ENCODE measurements at places on chromosomes 12 and 14.
A peak's percentile ranks its signal among the peaks of the same experiment; 100 is the strongest.

DNA sequence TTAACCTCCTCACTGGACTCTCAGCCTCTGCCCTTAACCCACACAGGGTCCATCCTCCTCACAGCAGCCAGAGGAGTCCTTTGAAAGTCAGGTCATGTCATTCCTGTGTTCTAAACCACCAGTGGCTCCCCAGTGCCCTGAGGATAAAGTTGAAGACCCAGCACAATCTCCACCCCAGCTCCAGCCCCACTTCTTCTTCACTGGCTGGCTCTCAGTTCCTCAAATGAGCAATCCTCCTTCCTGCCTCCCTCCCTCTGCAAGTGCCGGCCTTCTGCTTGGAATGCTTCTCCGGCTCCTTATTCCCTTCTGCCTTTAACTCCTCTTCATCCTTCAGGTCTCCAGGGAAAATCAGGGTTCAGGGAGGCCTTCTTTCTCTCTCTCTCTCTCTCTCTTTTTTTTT lies 32.0 kb upstream of the SPPL3 start:
- no peak for DNase-seq

GRCh38 chr12:123388177-123388950 lies 4.4 kb downstream of the KMT5A start:
- DNase-seq: peak; percentile 69

GRCh38 chr12:81617915-81618314 lies 141.2 kb downstream of the PPFIA2 start:
- DNase-seq: no peak

GRCh38 chr14:65637780-65638179 lies 225.2 kb downstream of the FUT8 start:
- peak; percentile 10 for DNase-seq

DNA sequence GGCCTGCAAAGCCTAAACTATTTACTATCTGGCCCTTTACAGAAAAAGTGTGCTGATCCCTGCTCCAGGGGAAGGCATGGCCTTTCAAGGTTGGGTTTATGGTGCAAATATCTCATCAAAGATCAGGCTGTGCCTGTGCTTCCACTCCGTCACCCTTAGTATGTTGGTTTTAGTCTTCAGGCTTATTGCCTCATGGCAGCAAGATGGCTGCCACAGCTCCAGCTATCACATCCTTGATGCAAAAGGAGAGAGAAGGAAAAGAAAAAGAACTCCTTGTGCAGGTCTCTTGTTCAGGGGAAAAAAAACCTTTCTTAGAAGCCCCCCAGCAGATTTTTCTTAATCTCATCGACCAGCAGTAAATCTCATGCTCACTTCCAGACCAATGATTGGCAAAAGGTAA lies 9.1 kb upstream of the HRK start:
- no peak for DNase-seq

- DNase-seq: no peak
Measured at GRCh38 chr12:106498056-106498455, 84.7 kb upstream of the RFX4 start.

DNA sequence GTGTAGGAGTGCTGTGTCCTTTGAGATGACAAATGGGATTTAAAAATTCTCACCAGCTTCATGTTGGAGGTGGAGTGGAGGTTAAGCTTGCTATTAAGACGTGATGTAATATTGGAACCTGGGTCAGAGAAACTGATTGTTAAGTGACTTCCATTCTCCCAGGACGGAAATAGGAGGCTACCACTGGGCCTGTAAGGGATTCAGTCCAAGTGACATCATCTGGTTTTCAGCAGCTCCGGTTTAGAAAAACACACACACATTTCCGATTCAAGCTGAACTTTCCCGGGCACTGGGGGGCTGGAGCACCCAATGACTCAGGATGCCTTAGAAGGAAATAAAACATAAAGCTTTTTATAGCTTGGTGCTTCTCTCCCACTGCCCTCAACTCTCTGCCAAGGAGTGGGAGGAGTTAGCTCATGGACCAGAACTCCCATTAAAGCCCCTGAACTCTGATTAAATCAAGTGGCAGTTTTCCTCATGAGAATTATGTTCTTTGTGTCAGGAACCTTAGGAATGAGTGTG lies 12.4 kb downstream of the CALM1 start:
- DNase-seq: peak; percentile 97

DNA sequence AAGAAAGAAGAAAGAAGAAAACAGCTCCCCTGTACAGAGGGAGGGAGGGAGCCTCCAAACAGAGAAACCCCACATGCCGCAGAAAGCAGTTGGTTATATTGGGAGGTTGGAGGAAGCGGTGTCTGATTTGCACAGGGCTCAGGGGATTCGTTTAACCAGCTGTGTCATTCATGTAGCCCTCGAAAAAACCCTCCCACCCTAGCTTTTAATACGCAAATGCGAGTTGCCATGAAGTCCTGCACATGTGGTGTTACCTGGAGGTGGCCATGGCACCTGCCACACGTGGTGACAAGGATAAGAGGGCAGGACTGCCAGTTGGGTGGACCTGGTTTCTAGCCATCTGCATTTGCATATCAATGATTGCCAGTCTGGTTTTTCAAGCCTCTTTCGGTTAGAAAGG lies 40.9 kb downstream of the TMEM30B start:
- DNase-seq: no peak

DNA sequence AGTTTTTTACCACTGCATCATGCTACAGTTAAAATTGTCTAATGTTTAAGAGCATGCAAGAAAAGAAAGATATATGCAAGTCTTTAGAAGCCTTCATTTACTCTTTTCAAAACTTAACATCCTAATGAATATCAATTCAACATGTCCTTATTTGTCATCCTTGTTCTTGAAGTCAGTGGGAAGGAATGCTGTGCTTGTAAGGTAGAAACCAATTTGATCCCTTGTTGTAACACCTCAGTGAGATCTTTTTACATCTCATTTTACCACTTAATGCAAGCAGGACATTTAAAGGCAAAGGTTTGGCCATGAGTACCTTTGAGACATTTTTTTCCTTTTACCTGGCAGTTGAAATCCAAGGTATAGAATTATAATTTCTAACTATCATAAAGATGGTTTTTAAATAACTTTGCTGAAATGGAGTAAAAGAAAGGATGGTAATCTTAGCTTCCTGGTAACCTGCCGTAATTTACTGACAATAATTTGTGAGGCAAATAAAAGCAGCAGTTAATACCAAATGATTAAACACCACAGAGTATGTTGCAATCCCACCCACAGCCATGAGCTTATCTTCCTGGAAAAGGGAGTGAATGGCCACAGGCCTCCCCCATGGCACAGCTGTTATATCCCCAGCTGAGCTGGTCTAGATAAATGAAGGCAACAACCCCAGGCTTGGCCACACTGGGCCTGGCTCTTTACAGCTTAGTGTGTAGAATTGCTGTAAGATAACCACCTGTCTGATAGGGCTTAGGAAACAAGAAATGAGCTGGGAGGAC lies 33.2 kb upstream of the STRN3 start:
- DNase-seq: peak; percentile 71

GRCh38 chr14:72598306-72598705 lies 295.6 kb downstream of the DPF3 start:
- DNase-seq: no peak

- DNase-seq: no peak
Measured at GRCh38 chr14:30748343-30748742, 126.0 kb upstream of the COCH start.

DNA sequence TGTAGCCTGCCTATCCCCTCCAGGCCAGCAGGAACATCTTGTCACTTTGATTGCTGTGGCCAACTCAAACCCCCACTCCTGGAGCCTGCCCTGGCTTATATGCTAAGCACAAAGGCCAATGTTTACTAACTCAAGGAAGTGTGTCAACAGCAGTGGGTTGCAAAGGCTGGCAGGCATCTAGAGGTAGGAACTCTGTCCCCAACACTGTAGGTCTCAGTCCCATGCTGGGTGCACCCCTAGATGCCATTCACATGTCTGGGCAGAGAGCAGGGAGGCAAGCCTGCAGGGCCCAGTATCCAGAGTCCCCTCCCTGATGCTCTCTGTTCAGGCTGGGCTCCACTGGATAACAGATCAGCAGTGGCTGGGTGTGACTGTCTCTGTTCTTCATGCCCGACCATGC lies 1.6 kb upstream of the HPD start:
- DNase-seq: no peak

GRCh38 chr12:90102957-90103652 lies 394.5 kb upstream of the ATP2B1 start:
- peak; percentile 26 for DNase-seq

DNA sequence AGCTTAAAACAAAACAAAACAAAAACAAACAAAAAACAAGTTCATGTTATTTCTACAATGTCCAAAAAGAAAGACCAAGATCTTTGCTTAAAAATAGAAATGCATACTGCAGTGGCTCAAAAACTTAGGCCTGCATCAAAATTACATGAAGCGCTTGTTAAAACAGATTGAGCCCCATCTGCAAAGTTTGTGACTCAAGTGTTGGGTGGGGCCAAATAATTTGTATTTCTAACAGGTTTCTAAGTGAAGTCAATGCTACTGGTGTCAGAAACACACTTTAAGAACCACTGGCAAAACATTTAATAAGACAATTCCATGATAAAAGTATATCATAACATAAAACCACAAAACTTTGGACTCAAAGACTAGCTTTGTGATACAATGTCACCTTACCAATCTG lies 105.6 kb downstream of the PAWR start:
- no peak for DNase-seq

DNA sequence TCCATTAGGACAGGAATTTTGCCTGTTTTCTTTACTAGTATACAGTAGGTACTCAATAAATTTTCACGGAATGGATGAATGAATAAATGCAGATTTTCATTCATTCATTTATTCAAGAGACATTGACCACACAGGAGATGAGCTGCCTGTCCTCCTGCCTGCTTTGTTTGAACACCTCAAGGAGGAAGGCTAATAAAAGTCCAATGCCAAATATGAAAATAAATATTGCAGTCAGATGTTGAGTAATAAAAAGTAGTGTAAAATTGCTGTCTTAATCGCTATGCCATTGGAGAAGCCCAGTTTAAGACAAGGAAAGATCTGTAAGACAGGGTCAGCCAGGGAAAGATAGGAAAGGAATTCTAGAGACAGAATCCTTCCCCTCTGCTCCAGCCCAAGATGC lies 47.4 kb downstream of the DYRK2 start:
- DNase-seq: no peak

- DNase-seq: peak; percentile 78
Measured at GRCh38 chr12:51320695-51321320, 3.2 kb downstream of the BIN2 start.

- no peak for DNase-seq
Measured at GRCh38 chr12:127771546-127771945, 495.4 kb upstream of the TMEM132C start.

- DNase-seq: no peak
Measured at GRCh38 chr12:63319386-63319785, 168.4 kb upstream of the AVPR1A start.

GRCh38 chr14:98952593-98953350 lies 319.2 kb downstream of the BCL11B start:
- DNase-seq: peak; percentile 92

DNA sequence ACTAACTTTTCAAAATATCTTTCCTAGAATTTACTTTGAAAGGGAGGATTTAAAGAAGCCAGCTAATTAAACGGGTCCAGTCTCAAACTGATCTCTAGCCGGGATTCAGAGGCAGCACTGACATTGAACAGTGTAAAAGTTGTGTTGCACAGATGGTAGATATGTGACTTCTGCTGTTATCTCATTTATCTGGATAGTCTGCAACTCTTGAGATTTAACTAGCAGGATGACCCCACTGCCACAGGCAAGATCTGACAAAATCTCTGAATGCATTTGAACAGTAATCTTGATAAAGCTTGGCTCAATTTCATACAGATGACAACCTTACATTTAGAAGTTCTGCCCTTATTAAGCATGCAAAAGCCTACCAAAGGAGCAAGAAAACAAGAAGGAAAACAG lies 138.0 kb upstream of the CPNE8 start:
- DNase-seq: no peak

DNA sequence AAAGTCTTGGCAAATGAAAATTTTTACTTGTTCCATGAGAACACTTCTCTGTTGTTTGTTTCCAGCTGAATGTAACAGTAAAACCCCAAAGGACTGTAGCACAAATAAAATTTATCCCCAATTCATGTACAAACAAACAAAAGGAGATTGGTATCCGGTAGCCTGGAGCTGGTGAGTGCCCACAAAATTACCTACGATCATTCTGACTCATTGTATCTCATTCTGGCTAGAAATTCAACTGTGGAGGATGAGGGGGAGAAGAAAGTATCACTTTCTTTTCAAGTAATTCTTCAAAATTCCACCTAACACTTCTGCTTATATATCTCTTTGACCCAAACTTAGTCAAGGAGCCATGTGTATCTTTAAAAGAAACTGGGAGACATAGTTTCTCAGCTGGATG lies 268.5 kb downstream of the ALG10B start:
- no peak for DNase-seq

- DNase-seq: no peak
Measured at GRCh38 chr12:103586791-103587370, at the start of gene STAB2. Gene STAB2, plus strand, starts transcription at chr12:103587273. Its CDS starts 204 bp downstream, at chr12:103587477.

DNA sequence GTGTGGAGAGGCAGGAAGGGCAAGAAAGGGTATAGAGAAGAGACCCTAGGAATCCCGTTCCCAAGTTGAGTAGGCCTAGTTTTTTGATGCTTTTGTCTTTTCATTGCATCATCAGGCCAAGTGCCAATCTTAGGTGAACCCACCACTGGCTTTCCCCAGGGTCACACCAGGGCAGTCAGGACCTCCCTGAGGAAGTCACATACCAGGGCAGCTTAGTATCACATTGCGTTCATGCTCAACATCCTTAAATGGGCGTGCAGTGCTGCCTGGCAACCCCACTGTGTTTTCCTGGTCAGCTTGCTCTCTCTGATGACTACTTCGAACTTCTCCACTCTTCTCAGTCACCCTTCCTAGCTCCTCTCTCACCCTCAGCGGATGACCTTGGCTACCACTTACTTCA lies 9.0 kb downstream of the ASIC1 start:
- peak; percentile 88 for DNase-seq

DNA sequence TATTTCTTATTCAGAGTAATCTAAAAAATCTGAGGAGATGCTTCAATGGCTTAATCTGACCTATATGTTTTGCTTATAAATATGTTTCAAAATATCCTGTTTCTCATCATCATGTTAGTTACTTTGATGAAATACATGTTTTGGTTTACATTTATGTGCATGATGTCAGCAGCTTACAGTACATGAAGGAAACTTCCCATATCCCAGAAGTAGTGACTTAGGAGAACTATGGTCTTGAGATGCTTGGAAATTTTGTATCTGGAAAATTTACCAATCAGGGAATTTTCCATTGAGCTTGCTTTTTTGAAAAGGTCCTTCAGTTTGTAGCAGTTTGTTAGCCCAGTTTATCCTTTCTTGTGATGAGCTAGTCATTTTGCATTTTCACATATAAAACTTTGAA lies 73.3 kb downstream of the RASSF8 start:
- DNase-seq: no peak

- DNase-seq: no peak
Measured at GRCh38 chr12:1560704-1561103, 33.7 kb downstream of the FBXL14 start.

GRCh38 chr12:42696406-42697149 lies 107.0 kb upstream of the PRICKLE1 start:
- DNase-seq: peak; percentile 44

DNA sequence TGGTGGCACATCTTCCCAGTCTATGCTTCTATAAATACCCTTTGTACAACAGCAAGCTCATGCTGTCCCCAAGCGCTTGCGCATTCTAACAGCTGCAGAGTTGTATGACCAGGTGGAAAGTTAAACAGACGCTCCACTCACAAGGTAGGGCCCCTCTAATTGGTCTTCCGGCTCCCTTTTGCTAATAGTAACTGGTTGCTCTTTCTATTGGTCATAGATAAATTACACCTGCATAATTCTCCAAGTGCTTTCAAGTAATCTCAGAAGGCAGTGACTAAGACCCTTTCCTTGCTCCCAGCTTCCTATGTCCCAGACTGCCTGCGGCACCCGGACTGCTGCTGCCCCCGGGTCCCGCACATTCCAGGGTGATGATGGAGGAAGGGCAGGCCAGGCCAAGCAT lies 6.1 kb upstream of the TSPAN9 start:
- DNase-seq: no peak
